Thymus (tissue), 14 donors: ENCODE measurements at places on chromosomes 11 and 22. TPM values are rescaled to one million over a fixed set of nuclear protein-coding genes. Genes with fewer than 3 reads are reported as not detected.

- H3K36me3 ChIP-seq, result peaks cover 8% of the 10 kb centered on the region
- no peak for DNase-seq
- H3K4me1 ChIP-seq, result peaks cover 100% of the 10 kb centered on the region
- no peaks in the 10 kb centered on the region for H3K27me3 ChIP-seq
- H3K27ac ChIP-seq, result no peak overlapping the region
Measured at GRCh38 chr22:19819911-19820879, 34.5 kb downstream of the GNB1L start.

Gene OR4A16
- not detected for total RNA-seq

GRCh38 chr22:32661296-32661695 is 140.2 kb upstream of the TIMP3 start:
- H3K4me3 ChIP-seq, result no peak overlapping the region
- no peak overlapping the region for H3K27ac ChIP-seq
- no peaks in the 10 kb centered on the region for H3K4me1 ChIP-seq
- no peaks in the 10 kb centered on the region for H3K36me3 ChIP-seq

- no peaks in the 10 kb centered on the region for H3K27me3 ChIP-seq
- DNase-seq, result no peak
- H3K4me3 ChIP-seq, result no peak overlapping the region
Measured at GRCh38 chr22:35421121-35421520, 21.2 kb downstream of the MCM5 start.

Gene SFI1
- total RNA-seq, result 21.6 TPM

- no peak overlapping the region for H3K27ac ChIP-seq
- no peaks in the 10 kb centered on the region for H3K27me3 ChIP-seq
- H3K4me1 ChIP-seq, result peaks cover 3% of the 10 kb centered on the region
- DNase-seq, result no peak
- H3K36me3 ChIP-seq, result peaks cover 34% of the 10 kb centered on the region
Measured at GRCh38 chr11:119026970-119027369, 3.7 kb downstream of the SLC37A4 start.

Gene ARHGAP20
- total RNA-seq, result 0.57 TPM
